PC-9 (cell line): ENCODE measurements at places on chromosomes 6 and 20.
A peak's percentile ranks its signal among the peaks of the same experiment; 100 is the strongest.

GRCh38 chr6:14732844-14733757 lies 512.8 kb upstream of the JARID2 start:
- peak overlapping the region; percentile 39; the same call in 1 of the 2 replicates for H3K4me3 ChIP-seq
- peaks cover 53% of the 10 kb centered on the region for H3K4me1 ChIP-seq
- H3K36me3 ChIP-seq, result no peaks in the 10 kb centered on the region

DNA sequence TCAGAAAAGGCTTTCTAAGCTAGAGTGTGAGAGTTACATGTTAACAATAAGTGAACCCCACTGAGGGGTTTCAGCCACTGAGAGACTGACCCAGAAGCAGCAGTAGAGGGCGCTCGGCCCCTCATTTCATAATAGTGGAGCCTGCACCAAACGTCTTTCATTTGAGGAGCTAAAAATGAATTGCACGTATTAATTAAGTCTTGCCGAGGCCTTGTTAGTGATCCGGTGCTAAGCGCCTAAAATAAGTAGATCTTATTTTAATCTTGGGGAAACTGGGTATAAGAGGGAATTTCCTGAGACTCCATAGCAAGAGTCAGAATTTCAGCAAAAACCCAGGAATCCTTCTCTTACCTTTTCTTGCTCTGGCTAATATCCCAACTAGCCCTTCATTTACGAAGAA lies 209.7 kb downstream of the FARS2 start:
- no peak overlapping the region for H3K27ac ChIP-seq
- no peaks in the 10 kb centered on the region for H3K36me3 ChIP-seq
- no peak for DNase-seq
- H3K27me3 ChIP-seq, result no peaks in the 10 kb centered on the region

DNA sequence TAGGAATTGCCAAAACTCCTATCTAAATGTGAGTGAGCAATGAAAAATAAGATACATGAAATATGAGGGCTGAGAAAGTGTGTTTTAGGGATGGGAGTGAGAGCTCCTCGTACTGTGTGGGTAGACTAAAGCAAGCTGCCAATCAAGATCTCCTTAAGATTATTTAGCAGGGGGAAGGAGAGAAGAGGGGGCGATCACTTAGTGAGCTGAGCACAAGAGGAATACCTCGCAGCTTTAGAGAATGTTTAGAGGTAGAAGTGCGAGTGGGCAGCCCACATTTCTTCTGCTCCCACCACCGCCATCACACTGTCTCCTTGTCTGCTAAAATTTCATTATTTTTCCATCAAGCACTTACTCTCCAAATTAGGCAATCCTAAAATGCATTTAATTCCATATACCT lies 312.6 kb downstream of the ALDH8A1 start:
- H3K4me1 ChIP-seq, result peaks cover 8% of the 10 kb centered on the region
- no peak overlapping the region for H3K27ac ChIP-seq
- H3K27me3 ChIP-seq, result no peaks in the 10 kb centered on the region
- DNase-seq, result no peak
- no peak overlapping the region for H3K4me3 ChIP-seq
- H3K36me3 ChIP-seq, result no peaks in the 10 kb centered on the region

DNA sequence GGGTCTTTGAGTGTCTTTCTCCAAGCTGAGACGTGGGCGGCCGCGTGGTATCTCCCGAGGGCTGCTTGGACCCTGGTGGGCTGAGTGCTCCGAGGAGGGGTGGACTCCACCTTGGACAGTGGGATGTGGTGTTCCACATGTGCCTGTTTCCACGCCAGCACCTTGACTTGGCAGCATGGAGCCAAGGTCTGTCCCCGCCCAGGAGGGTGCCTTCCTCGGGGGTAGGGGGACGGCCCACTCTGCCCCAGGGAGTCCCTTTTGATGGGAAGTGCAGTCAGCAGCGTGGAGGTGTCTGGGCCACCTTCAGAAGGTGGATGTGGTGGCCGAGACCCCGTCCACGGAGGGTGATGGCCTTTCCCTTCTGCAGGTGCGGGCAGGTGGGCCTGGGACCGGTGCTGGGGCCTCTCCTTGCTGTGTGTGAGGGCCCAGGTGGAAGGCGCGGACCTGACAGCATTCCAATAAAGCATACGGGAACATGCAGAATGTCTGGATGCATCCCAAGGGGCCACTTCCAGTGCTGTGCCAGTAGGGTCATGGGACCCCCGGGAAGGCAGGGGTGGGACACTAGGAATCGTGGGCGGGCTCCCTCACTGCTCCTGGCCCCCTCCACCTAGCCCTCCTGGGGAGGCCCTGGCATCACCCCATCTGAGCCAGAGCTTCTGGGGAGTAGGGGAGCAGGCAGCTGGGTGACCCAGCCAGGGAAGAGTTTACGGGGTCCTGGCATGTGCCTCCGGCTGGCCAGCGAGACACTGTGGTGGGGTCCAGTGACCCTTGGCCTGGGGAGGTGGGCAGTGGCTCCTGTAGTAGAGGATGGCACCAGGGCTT lies 3.5 kb upstream of the COL20A1 start:
- H3K4me3 ChIP-seq, result no peak overlapping the region
- H3K27ac ChIP-seq, result no peak overlapping the region
- no peak for DNase-seq

- no peak for DNase-seq
- H3K4me1 ChIP-seq, result peaks cover 20% of the 10 kb centered on the region
Measured at GRCh38 chr20:34322267-34323105, 19.3 kb upstream of the AHCY start.

- H3K4me3 ChIP-seq, result peak overlapping the region; percentile 34; the same call in 1 of the 2 replicates
- peak overlapping the region; percentile 13; the same call in 1 of the 2 replicates for H3K27ac ChIP-seq
- DNase-seq, result no peak
- H3K27me3 ChIP-seq, result no peaks in the 10 kb centered on the region
- H3K4me1 ChIP-seq, result peaks cover 6% of the 10 kb centered on the region
Measured at GRCh38 chr6:129575378-129576118, 134.4 kb downstream of the ARHGAP18 start.

- no peak overlapping the region for H3K4me3 ChIP-seq
- no peak overlapping the region for H3K27ac ChIP-seq
- no peaks in the 10 kb centered on the region for H3K27me3 ChIP-seq
- no peak for DNase-seq
- no peaks in the 10 kb centered on the region for H3K36me3 ChIP-seq
Measured at GRCh38 chr6:69026715-69027114, 391.6 kb downstream of the ADGRB3 start.

GRCh38 chr20:43508604-43509040 lies 1.1 kb downstream of the L3MBTL1 start:
- no peak overlapping the region for H3K27ac ChIP-seq
- no peak for DNase-seq
- peaks cover 30% of the 10 kb centered on the region; the same call in 1 of the 2 replicates for H3K27me3 ChIP-seq
- no peaks in the 10 kb centered on the region for H3K36me3 ChIP-seq
- H3K4me1 ChIP-seq, result peaks cover 9% of the 10 kb centered on the region; the same call in 1 of the 2 replicates

DNA sequence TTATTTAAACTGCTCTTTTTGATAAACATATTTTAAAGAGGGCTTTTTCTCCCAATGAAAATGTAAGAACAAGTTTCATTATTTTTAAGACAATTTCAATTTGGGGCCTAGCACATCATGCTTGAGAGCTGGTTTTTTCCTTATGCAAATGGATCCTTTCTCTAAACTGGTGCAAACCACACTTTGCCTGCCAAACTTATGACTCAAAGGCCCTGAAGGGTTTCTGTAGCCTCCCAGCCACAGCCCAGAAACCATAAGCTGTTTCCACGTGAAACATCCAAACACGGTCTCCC lies 451 bp upstream of the HSF2 start:
- H3K36me3 ChIP-seq, result no peaks in the 10 kb centered on the region
- peaks cover 29% of the 10 kb centered on the region for H3K4me1 ChIP-seq
- H3K4me3 ChIP-seq, result peak overlapping the region; percentile 42; the same call in 1 of the 2 replicates
- DNase-seq, result no peak
- H3K27ac ChIP-seq, result peak overlapping the region; percentile 81

- no peaks in the 10 kb centered on the region for H3K27me3 ChIP-seq
- H3K4me1 ChIP-seq, result 0 out of 2 replicates have a peak, but pooled peaks cover 4% of the 10 kb centered on the region
Measured at GRCh38 chr6:3228046-3228671, 706 bp upstream of the TUBB2B start.

DNA sequence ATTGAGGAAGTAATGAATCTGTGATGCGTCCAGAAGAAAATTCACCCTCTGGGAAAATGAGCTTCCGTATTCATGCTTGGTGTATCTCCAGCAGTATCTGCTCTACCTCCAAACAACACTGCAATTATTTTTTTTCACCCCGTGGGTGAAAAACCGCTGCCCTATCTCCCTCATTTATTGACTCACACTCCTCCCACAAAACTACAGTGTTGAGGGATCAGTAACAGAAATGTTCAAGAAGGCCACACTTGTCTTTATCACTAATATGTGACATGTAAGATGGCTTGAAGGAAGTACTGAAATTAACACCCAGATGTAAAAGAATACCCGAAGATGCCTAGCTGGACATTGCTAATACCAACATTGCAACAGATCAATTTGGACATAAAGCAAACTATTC lies 4.9 kb upstream of the TBX18 start:
- H3K27ac ChIP-seq, result no peak overlapping the region
- no peak for DNase-seq
- H3K36me3 ChIP-seq, result no peaks in the 10 kb centered on the region
- H3K27me3 ChIP-seq, result no peaks in the 10 kb centered on the region
- no peak overlapping the region for H3K4me3 ChIP-seq
- H3K4me1 ChIP-seq, result no peaks in the 10 kb centered on the region

- no peak overlapping the region for H3K4me3 ChIP-seq
- H3K36me3 ChIP-seq, result no peaks in the 10 kb centered on the region
- H3K27me3 ChIP-seq, result no peaks in the 10 kb centered on the region
- no peak for DNase-seq
- no peaks in the 10 kb centered on the region for H3K4me1 ChIP-seq
Measured at GRCh38 chr6:160881148-160881808, 110.3 kb upstream of the MAP3K4 start.

DNA sequence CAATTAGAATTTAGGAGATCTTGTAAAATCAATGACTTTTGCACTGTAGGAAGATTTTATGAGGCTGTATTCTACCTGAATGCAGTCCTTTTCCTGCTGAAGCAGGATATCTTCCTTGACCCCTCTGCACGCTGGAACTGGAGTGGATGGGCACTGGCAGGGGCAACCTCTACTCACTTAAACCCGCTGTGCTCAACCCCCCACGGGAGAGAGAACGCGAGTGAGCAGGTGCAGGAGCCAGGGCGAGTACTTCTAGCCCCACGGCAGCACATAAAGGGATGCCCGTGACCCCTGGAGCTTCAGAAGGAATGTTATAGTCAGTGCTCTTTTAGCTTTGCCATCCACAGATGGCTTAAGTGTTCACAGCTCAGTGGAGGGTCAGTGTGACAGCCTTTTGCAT lies 1144.8 kb downstream of the EPHA7 start:
- H3K4me1 ChIP-seq, result no peaks in the 10 kb centered on the region
- no peaks in the 10 kb centered on the region for H3K36me3 ChIP-seq

DNA sequence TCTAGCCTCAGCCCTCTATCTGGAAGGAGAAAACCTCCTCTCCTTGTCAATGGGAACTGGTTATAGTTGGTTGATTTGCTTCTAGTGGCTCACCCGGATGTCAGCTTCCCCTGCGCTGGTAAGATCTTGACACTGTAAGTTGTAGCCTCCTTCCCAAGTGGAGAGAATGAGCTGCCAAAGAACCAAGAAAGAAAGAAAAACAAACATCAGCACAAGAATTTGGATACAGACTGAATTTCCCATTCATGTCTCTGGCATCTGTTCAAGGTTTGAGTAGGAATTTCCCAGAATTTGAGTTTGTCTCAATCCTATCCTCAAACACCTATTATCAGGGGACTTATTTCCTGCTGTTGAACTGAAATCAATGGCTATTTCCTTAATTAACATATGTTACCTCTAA lies 44.1 kb downstream of the ELOVL2 start:
- no peak overlapping the region for H3K4me3 ChIP-seq
- H3K4me1 ChIP-seq, result no peaks in the 10 kb centered on the region
- no peak overlapping the region for H3K27ac ChIP-seq
- H3K27me3 ChIP-seq, result no peaks in the 10 kb centered on the region
- H3K36me3 ChIP-seq, result no peaks in the 10 kb centered on the region
- DNase-seq, result no peak

- peaks cover 27% of the 10 kb centered on the region for H3K27me3 ChIP-seq
- H3K36me3 ChIP-seq, result no peaks in the 10 kb centered on the region
- no peak for DNase-seq
- H3K27ac ChIP-seq, result no peak overlapping the region
- no peaks in the 10 kb centered on the region for H3K4me1 ChIP-seq
- H3K4me3 ChIP-seq, result no peak overlapping the region
Measured at GRCh38 chr6:163985710-163986109, 571.2 kb downstream of the QKI start.

DNA sequence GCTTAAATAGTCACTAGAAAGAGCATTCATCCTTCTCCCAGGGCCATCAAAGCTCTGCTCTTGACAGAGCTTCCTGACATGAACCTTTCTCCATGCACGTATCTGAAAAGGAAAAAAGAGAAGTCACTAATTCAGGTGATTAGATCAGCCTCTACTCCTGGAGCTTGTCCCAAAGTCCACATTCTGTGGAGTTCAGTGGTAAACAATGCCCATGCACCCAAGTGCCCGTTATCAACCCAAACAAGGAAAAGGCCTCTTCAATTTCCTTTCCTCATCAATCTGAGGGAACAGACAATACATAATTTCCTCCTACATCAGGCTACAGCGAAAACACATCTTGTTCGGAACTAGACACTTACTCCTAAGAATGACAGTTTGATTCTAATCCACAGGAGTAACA lies 129.2 kb upstream of the PCSK2 start:
- H3K4me1 ChIP-seq, result no peaks in the 10 kb centered on the region
- no peaks in the 10 kb centered on the region for H3K36me3 ChIP-seq
- no peak for DNase-seq
- H3K27ac ChIP-seq, result no peak overlapping the region

DNA sequence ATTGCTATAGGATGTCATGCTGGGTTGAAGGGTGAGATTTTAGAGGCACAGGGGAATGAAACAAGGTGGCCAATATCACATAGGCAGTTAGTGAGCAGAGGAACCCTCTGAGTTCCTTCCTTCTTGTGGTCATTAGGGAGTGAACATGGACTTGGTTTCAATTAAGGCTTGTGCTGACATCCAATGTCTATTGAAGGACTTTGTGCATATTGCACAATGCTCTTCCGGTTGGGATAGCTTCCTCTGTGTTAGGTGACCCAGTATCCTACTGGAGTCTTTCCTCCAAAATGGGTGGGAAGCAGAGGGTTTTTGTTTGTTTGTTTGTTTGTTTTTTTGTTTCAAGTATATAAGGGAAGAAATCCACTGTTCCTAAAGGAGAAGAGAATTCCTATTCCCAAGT lies 98.5 kb downstream of the HDGFL1 start:
- H3K4me1 ChIP-seq, result no peaks in the 10 kb centered on the region
- no peak overlapping the region for H3K4me3 ChIP-seq
- no peaks in the 10 kb centered on the region for H3K36me3 ChIP-seq
- no peak for DNase-seq
- no peak overlapping the region for H3K27ac ChIP-seq
- H3K27me3 ChIP-seq, result no peaks in the 10 kb centered on the region

DNA sequence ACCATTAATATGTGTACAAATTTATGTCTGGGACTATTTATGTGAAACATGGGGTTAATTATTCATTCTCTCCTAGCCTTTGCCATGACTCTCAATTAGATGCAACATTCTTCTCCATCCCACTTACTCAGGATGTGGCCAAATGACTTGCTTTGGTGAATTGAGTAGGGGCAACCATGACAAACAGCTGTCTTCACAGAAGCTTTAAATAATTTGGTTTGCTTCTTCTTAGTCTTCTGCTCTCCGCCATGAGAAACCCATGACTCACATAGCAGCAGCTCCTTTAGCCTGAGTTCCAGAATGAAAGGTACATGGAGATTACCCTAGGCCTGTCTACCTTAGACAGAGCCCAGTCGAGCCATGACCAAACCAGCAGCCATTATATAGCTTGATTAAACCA lies 74.7 kb downstream of the FRK start:
- H3K36me3 ChIP-seq, result peaks cover 6% of the 10 kb centered on the region; the same call in 1 of the 2 replicates
- H3K4me1 ChIP-seq, result no peaks in the 10 kb centered on the region
